COLO829 (cell line): ENCODE measurements at places on chromosomes 4 and X.

DNA sequence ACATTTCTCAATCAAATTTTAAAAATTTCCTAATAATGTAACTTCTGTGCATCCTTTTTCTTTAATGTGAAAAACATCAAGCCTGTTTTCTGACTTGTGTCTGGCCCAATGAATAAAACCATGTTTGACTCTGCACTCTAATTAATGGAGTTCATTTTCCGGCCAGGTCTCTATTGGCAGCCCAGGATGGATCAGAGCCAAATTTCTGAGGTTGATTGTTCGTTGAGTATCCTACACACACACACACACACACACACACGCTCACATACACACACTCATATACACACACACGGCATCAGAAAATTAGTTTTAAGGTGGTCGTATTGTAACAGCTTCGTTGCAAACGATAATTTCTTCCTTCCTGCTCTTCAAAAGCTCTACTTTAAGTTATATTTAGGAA, 28.9 kb upstream of the TLL1 start:
- no peak for DNase-seq

DNA sequence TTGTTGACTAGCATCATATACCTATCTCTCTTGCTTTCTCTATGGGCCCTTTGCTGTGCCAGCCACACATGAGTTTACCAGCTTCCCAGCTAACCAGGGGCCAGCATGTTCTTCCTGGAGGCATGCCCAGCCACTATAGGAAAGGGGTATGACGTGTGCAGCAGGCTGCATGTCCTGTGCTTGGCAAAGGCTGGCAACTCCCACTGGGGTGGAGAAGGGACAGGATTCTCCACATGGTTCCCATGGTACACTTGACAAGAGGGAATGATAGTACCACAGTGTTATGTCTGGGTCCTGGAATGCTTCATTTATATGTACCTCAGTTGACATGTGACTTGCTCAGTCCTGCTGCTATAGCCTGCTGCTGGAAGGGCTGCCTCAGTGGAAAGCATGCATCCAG, 78.8 kb downstream of the TMEM164 start:
- DNase-seq = no peak

DNA sequence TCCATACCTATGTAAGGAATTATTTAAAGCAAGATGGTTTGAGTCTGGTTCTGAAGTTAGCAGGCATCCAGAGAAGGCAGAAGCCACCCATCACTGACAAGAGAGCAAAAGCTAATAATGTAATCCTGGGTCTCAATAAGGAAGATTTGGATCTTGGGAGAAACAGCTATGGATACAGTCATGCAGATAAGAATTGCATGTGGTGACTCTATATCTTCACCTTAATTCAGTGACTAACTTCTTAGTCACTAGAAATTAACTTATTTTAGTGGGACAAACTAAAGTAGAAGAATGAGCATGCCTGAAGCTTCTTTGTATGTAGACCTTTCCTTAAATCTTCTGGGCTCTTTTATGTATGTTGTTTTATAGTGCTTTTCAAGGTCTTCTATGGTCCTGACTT, 66.6 kb downstream of the ATP10D start:
- DNase-seq = no peak

DNA sequence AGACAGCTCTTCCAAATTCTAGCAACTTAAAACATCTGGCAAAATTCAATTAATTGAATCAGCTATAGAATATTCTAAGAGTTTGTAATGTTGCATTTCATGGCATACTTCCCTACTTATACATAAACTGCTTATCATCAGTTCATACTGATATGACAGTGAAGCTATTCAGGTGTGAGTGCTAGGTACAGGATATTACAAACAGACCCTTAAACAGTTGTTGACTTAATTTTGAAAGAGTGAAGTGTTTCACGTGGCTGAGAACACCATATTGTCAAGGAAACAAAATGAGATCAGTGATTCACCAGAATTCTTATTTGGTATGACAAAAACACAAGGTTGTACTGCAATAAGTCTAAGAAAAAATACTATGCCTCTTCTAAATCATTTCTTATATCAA, 27.4 kb downstream of the CENPU start:
- DNase-seq = no peak

- no peak for DNase-seq
Measured at GRCh38 chr4:621296-622070, 3.9 kb upstream of the PDE6B start.
